Posterior vena cava (tissue), 2 donors: ENCODE measurements at places on chromosomes 6 and 20. TPM values are rescaled to one million over a fixed set of nuclear protein-coding genes. Genes with fewer than 3 reads are reported as not detected.

The OPRL1 gene
- total RNA-seq = 1.4 TPM

The JAG1 gene
- 84.2 TPM for total RNA-seq

The CST3 gene
- total RNA-seq = 1,451 TPM

The SMOC2 gene
- 77.6 TPM for total RNA-seq

The RPS6KA2 gene
- 43.4 TPM for total RNA-seq

The CYP21A2 gene
- total RNA-seq = 0.56 TPM

The MYH7B gene
- total RNA-seq = 0.42 TPM

The ATP5F1E gene
- 74.7 TPM for total RNA-seq

The COL21A1 gene
- 9.7 TPM for total RNA-seq

The PRSS35 gene
- total RNA-seq = 2.8 TPM

The SYCP2 gene
- 3.1 TPM for total RNA-seq

The TINAG gene
- not detected for total RNA-seq

The ULBP3 gene
- 1.2 TPM for total RNA-seq
